Activated naive CD4-positive, alpha-beta T cell treated with anti-CD3 and anti-CD28 coated beads, Interleukin-2, amount 50 U/mL, for 72 hours (primary cell): ENCODE measurements at places on chromosomes 5 and 9.

DNA sequence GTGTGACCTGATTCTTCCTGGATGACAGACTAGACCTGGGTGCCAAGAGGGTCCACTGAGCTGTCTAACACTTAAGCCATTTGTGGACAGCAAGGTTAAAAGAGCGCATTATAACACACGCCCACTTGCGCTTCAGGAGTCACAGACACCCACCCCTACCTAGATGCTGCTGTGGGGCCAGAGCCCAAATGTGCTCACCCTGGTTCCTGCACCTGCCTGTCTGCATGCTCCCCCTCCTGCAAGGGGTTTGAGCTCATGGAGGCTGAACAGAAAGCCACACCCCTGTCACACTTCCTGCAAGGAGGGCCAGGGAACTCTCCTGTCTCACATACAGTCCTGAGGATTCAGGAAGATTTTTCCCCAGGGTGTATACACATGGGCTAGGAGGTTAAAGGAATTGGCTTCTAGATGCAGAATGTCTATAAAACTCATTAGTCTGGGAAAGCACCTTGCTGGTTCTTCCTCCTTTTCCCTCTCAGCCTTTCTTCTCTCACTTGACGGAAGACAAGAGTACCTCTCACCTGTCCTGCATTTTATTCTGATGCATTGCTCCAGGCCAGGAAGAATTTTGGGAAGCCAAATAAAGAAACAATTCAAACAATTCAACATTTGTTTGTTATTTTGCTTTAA lies 87.4 kb upstream of the LHFPL2 start:
- no peak for DNase-seq

- no peak for DNase-seq
These were observed 73.2 kb upstream of the PHYKPL start for GRCh38 chr5:178305801-178306200.

GRCh38 chr5:180086816-180087399 lies 15.3 kb upstream of the RNF130 start:
- DNase-seq, result no peak

- DNase-seq, result no peak
These were observed 92.7 kb downstream of the DAB2IP start for GRCh38 chr9:121744002-121744686.

GRCh38 chr5:125559296-125559695 lies 812.9 kb upstream of the ZNF608 start:
- DNase-seq, result no peak

GRCh38 chr9:22169243-22169642 lies 160.1 kb upstream of the CDKN2B start:
- no peak for DNase-seq

DNA sequence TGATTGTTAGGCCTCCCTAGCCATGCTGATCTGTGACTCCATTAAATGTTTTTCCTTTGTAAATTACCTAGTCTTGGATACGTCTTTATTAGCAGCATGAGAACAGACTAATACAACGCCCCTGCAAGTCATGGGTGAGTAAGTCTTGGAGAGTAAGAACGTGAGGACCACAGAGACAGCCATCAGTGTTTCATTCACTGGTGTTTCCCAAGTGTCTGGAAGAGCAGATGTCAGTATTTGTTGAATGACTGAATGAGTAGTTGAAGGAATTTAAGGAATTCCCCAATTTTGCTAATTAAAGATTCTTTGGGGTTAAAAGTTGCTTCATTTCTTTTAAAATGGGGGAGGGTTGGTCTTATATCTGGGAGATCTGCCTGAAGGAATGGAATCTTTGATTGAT lies 178.8 kb downstream of the TRIO start:
- no peak for DNase-seq

GRCh38 chr9:73565833-73566465 lies 414.3 kb downstream of the ANXA1 start:
- DNase-seq, result no peak

GRCh38 chr9:114837923-114838322 lies 32.1 kb upstream of the TNFSF15 start:
- no peak for DNase-seq

- DNase-seq, result no peak
These were observed 289.4 kb downstream of the ADAMTS6 start for GRCh38 chr5:65192331-65192730.

DNA sequence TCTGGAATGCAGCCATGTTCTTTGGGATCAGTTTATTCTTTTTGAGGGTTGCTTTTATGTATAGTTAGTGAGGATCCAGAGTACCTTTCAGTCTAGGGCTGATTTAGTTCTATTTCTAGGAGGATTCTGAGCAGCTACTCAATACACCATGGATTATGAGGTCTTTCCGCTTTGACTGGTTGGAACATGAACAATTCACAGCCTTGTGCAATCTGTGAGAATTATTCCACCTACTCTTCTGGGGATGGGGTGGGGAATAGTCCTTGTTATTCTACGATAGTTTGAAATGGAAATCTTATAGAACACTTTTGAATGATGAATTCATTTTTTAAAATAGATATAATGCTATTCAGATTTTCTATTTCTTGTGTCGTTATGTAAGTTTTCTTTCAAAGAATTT lies 212.3 kb upstream of the ARRDC3 start:
- no peak for DNase-seq
